ENCODE measurements at places on chromosomes 7 and 10.
A peak's percentile ranks its signal among the peaks of the same experiment; 100 is the strongest.

GRCh38 chr7:66239467-66239856, 34.3 kb downstream of the TPST1 start:
- no peaks in the 10 kb centered on the region for H3K36me3 ChIP-seq
- no peak overlapping the region for H3K27ac ChIP-seq
- no peaks in the 10 kb centered on the region for H3K27me3 ChIP-seq
- H3K4me3 ChIP-seq: no peak overlapping the region
- no peaks in the 10 kb centered on the region for H3K4me1 ChIP-seq
- DNase-seq: no peak

DNA sequence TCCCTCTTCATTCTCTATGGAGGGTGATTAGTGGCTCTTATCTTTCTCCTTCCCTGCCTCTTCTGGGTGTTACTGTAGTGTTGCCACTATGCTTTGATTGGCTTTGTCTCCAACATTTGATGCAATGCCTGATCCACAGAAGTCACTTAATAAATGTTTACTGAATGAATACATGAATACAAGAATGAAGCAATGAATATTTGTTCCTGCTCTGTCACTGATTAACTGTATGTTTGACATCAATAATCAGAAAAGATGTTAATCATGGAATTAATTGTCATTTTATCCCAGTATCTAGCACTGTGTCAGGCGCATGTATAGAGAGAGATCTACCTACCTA, 4.3 kb downstream of the ANK3 start:
- H3K4me3 ChIP-seq: no peak overlapping the region
- H3K27ac ChIP-seq: no peak overlapping the region
- H3K4me1 ChIP-seq: peaks cover 9% of the 10 kb centered on the region

GRCh38 chr7:756928-757560, 30.0 kb upstream of the PRKAR1B start:
- DNase-seq: no peak
- peaks cover 12% of the 10 kb centered on the region for H3K36me3 ChIP-seq
- no peaks in the 10 kb centered on the region for H3K27me3 ChIP-seq
- H3K4me3 ChIP-seq: no peak overlapping the region

GRCh38 chr10:99742701-99743100, 10.7 kb downstream of the CUTC start:
- no peak overlapping the region for H3K27ac ChIP-seq
- no peak overlapping the region for H3K4me3 ChIP-seq
- H3K36me3 ChIP-seq: peaks cover 77% of the 10 kb centered on the region

- no peak overlapping the region for H3K27ac ChIP-seq
- H3K4me1 ChIP-seq: peaks cover 5% of the 10 kb centered on the region
- no peak for DNase-seq
- peaks cover 23% of the 10 kb centered on the region for H3K27me3 ChIP-seq
- no peaks in the 10 kb centered on the region for H3K36me3 ChIP-seq
Measured at GRCh38 chr7:50138101-50138500, 45.1 kb upstream of the ZPBP start.

DNA sequence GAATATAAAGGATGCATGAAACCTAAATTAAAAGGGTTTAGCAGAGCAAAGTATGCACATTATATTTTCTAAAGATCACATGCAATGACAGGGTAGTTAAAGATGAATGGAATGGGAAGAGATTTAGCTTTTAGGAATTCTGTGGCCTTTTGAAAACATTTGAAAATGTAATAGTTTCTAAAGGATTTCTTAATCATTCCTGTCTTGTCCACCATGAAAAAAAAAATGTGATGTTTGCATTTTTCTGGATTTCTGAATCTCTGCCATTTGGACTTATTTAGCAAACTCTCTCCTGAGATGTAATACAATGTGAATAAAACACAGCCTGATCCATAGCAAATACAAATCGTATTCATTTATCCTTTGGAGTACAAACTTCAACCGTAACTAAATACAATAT, 126.6 kb upstream of the RAB11FIP2 start:
- no peak overlapping the region for H3K4me3 ChIP-seq
- H3K4me1 ChIP-seq: no peaks in the 10 kb centered on the region
- H3K27ac ChIP-seq: no peak overlapping the region
- no peaks in the 10 kb centered on the region for H3K27me3 ChIP-seq

- peaks cover 47% of the 10 kb centered on the region for H3K36me3 ChIP-seq
- DNase-seq: no peak
- no peaks in the 10 kb centered on the region for H3K4me1 ChIP-seq
- H3K27me3 ChIP-seq: no peaks in the 10 kb centered on the region
- no peak overlapping the region for H3K27ac ChIP-seq
- no peak overlapping the region for H3K4me3 ChIP-seq
Measured at GRCh38 chr7:135189221-135189662, 18.7 kb upstream of the CYREN start.

- DNase-seq: no peak
- no peaks in the 10 kb centered on the region for H3K27me3 ChIP-seq
- no peak overlapping the region for H3K27ac ChIP-seq
- H3K4me1 ChIP-seq: no peaks in the 10 kb centered on the region
Measured at GRCh38 chr7:4136501-4137110, 545.5 kb upstream of the FOXK1 start.

DNA sequence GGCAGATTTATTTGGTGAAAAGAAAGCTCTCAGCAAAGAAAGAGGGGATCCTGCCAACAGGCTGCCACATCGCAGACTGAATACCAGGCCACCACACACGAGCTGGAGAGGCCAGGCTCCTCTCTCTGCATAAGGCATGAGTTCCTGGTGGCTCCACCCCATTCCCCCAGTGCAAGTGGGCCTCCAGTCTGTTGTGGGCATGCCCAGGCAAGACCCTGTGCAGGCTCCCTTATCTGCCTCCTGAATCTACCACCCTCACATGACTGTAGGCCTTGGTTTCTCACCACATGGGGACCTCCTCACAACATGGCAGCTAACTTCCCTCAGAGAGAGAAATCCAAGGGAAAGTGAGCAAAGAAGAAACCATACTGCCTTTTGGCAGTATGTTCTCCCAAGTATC, 26.7 kb upstream of the CUL1 start:
- H3K4me3 ChIP-seq: no peak overlapping the region
- no peak overlapping the region for H3K27ac ChIP-seq
- H3K4me1 ChIP-seq: peaks cover 8% of the 10 kb centered on the region
- peaks cover 8% of the 10 kb centered on the region for H3K27me3 ChIP-seq

- no peak overlapping the region for H3K4me3 ChIP-seq
- no peak for DNase-seq
- peaks cover 23% of the 10 kb centered on the region for H3K36me3 ChIP-seq
Measured at GRCh38 chr7:104137971-104138370, 69.8 kb downstream of the ORC5 start.

GRCh38 chr7:31896925-31897324, 173.3 kb downstream of the PDE1C start:
- DNase-seq: no peak
- no peak overlapping the region for H3K4me3 ChIP-seq
- no peaks in the 10 kb centered on the region for H3K27me3 ChIP-seq
- no peaks in the 10 kb centered on the region for H3K36me3 ChIP-seq
- H3K27ac ChIP-seq: no peak overlapping the region

- peaks cover 20% of the 10 kb centered on the region for H3K27me3 ChIP-seq
- no peaks in the 10 kb centered on the region for H3K36me3 ChIP-seq
- H3K4me1 ChIP-seq: no peaks in the 10 kb centered on the region
- H3K4me3 ChIP-seq: no peak overlapping the region
Measured at GRCh38 chr7:99863847-99864440, 12.9 kb downstream of the OR2AE1 start.

DNA sequence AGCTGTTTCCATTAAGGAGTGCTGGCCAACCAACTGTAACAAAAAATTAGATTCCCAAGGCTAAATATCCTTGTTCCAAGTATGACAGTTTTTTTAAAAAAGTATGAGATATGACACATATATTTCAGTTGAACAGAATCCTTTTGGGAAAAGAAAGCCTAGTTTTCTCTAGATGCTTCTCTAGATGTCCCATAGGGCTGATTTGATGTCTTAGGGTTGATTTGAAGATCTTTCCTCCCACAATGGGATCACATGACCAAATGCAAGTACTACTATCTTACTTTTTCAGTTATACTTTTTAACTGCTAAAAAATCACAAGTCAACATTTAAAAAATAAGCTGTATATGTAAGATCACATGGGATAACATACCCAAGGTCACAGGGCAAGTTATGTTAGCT, 3.7 kb downstream of the NAMPT start:
- peaks cover 59% of the 10 kb centered on the region for H3K4me1 ChIP-seq
- no peak for DNase-seq
- no peaks in the 10 kb centered on the region for H3K27me3 ChIP-seq
- peaks cover 24% of the 10 kb centered on the region for H3K36me3 ChIP-seq
- peak overlapping the region; percentile 47 for H3K27ac ChIP-seq
- peak overlapping the region; percentile 33 for H3K4me3 ChIP-seq

DNA sequence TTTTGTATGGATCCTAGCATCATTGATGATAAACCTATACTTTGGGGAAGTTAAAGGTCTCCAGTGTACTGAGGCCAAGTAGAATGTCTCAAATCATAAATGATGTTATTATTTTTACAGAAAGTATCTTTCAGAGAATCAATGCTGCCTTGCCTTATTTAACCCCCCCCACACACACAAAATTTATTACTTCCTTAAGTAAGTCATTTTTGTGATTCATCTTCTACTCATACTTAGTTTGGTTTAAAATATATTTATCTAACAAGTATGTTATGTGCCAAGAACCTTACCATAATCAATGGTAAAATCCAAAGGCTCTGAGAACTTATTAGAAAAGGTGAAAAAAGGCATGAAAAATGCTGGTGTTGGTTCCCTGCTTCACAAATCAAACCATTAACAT, 18.8 kb upstream of the CLDN12 start:
- peaks cover 50% of the 10 kb centered on the region for H3K36me3 ChIP-seq
- no peak overlapping the region for H3K27ac ChIP-seq
- no peaks in the 10 kb centered on the region for H3K4me1 ChIP-seq
- DNase-seq: no peak
- no peak overlapping the region for H3K4me3 ChIP-seq
- H3K27me3 ChIP-seq: no peaks in the 10 kb centered on the region

DNA sequence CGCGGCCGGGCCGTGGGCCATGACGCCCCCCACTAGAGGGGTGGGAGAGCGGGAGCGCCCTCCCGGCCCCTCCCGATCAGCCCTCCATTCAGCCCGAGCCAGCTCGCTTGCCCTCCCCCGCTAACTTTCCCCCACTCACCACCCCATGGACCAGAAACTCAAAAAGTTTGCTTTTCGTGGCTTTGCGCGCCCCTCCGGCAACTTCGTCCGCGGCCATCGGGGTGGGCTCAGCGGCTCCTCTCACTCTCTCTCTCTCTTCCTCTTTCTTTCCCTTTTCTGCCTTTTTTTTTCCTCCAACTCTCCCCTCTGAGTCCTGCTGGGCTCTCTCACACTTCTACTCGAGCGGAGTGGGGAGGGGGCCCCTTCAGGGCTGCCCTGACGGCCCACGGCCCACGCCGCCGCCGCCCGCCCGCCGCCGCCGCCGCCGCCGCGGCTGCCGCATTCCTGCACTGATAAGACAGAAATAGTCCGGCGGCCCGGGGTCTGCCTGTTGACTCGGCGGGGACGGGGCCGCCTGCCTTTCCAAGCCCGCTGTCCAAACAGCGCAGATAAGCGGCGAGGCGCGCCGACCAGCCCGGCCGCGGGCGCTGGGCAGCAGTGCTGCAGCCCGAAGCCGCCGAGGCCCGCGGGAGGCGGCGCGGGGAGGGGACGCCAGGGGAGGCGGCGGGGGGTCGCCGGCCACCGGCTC, at the start of gene SMARCD3:
Gene SMARCD3 (minus strand): TSS at position 349 of the 688 bp plus-strand sequence. CDS start 132 bp downstream, at position 217.
- no peak for DNase-seq
- peaks cover 70% of the 10 kb centered on the region for H3K27me3 ChIP-seq
- peaks cover 29% of the 10 kb centered on the region for H3K4me1 ChIP-seq
- H3K27ac ChIP-seq: no peak within 1 kb of the TSS
- peaks cover 2% of the 10 kb centered on the region for H3K36me3 ChIP-seq

- H3K27ac ChIP-seq: no peak overlapping the region
- H3K27me3 ChIP-seq: no peaks in the 10 kb centered on the region
- H3K36me3 ChIP-seq: peaks cover 25% of the 10 kb centered on the region
- H3K4me3 ChIP-seq: no peak overlapping the region
Measured at GRCh38 chr7:92095380-92095779, 38.9 kb downstream of the CYP51A1 start.

DNA sequence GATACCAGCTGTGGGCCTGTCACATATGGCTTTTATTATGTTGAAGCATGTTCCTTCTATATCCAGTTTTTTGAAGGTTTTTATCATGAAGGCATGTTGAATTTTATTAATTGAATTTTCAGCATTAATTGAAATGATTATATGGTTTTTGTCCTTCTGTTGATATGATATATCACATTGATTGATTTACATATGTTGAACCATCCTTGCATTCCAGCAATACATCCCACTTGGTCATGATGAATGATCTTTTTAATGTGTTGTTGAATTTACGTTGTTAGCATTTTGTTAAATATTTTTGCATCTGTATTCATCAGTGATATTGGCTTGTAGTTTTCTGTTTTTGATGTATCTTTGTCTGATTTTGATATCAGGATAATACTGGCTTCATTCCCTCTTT, 21.2 kb downstream of the PRSS37 start:
- DNase-seq: no peak
- no peaks in the 10 kb centered on the region for H3K4me1 ChIP-seq
- no peaks in the 10 kb centered on the region for H3K27me3 ChIP-seq

- no peak for DNase-seq
- no peaks in the 10 kb centered on the region for H3K4me1 ChIP-seq
- H3K36me3 ChIP-seq: no peaks in the 10 kb centered on the region
Measured at GRCh38 chr7:104845557-104845956, 168.4 kb upstream of the KMT2E start.

- DNase-seq: no peak
- H3K4me1 ChIP-seq: no peaks in the 10 kb centered on the region
- H3K27me3 ChIP-seq: no peaks in the 10 kb centered on the region
- no peak overlapping the region for H3K27ac ChIP-seq
- H3K4me3 ChIP-seq: no peak overlapping the region
Measured at GRCh38 chr10:133179651-133180050, 19.6 kb downstream of the KNDC1 start.

GRCh38 chr7:157224627-157225026, 85.9 kb downstream of the UBE3C start:
- no peak overlapping the region for H3K27ac ChIP-seq
- no peak for DNase-seq
- peaks cover 42% of the 10 kb centered on the region for H3K36me3 ChIP-seq
- H3K4me1 ChIP-seq: no peaks in the 10 kb centered on the region

GRCh38 chr10:98169379-98169778, 34.9 kb downstream of the R3HCC1L start:
- DNase-seq: no peak
- H3K36me3 ChIP-seq: peaks cover 30% of the 10 kb centered on the region
- no peak overlapping the region for H3K27ac ChIP-seq
- H3K27me3 ChIP-seq: no peaks in the 10 kb centered on the region
- H3K4me3 ChIP-seq: no peak overlapping the region

- peak overlapping the region; percentile 64 for H3K27ac ChIP-seq
- H3K36me3 ChIP-seq: peaks cover 4% of the 10 kb centered on the region
- peak overlapping the region; percentile 86 for H3K4me3 ChIP-seq
- peaks cover 10% of the 10 kb centered on the region for H3K27me3 ChIP-seq
Measured at GRCh38 chr7:25894002-25894901, 257.7 kb upstream of the NFE2L3 start.

DNA sequence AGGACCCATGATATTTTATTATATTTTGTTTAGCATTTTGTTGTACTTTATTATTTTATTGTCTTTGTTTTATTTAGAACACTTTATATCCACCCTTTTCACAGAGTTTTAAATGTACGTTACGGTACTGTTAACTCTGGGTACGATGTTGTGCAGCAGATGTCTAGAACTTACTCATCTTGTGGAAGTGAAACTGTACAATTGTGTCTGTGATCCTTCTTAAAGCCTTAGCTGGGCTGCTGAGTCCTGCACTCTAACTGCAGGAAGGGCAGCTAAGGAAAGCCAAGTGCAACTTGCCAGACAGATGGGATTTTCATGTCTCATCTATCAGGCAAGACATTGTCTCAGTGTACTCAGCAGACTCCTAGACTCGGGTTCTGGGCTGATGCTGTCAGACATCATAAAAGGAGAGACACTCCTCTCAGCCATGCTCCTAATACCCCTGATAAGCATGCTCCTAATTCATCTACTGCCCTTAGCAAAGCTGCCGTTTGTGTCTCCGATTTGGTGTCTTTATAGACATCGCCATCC, 14.6 kb upstream of the INSYN2A start:
- no peaks in the 10 kb centered on the region for H3K36me3 ChIP-seq
- no peak overlapping the region for H3K4me3 ChIP-seq
- H3K27ac ChIP-seq: no peak overlapping the region
- H3K4me1 ChIP-seq: no peaks in the 10 kb centered on the region

Data from T-helper 2 cell treated with Interferon-gamma antibody and Interleukin-4, amounts not matched to agents 5 μg/mL and 100 μg/mL, for 36 hours (primary cell).